ENCODE measurements at places on chromosomes 7 and 10.

DNA sequence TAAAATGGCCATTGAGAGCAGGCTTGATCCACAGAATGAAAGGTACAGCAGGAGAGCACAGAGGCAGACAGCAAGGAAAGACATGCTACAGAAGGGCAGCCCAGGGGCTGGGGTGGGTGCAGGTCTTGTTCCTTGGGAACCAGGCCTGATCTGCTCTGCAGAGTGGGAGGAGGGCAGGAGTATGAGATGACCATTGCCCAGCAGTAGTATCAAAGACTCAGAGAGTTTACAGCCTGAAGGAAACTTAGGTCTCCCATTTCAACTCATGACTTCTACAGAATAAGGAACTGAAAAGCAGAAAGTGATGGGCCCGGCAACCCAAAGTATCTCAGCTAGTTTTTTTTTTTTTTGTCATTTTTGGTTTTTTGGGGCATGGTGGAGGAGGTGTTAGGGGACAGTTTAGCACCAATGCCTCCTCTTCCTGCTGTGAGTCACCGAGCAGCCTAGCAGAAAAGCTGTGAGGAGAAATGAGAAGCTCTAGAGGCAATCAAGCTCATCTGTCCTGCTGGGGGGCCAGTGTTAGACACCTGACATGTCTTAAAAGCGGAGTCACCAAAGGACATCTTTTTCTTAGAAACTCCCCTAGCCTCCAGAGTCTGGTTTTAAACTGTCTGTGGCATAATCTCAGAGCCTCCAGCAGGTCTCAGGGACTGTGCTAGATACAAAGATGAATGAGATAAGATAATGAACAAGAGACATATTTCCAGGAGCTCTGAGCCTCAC is 34.3 kb upstream of the HERPUD2 start:
- peak; percentile 95 for DNase-seq

- DNase-seq = no peak
These were observed 90.8 kb downstream of the FOXL3 start for GRCh38 chr7:380711-381210.

GRCh38 chr7:57404967-57405421 is 45.0 kb upstream of the ZNF716 start:
- DNase-seq = no peak

DNA sequence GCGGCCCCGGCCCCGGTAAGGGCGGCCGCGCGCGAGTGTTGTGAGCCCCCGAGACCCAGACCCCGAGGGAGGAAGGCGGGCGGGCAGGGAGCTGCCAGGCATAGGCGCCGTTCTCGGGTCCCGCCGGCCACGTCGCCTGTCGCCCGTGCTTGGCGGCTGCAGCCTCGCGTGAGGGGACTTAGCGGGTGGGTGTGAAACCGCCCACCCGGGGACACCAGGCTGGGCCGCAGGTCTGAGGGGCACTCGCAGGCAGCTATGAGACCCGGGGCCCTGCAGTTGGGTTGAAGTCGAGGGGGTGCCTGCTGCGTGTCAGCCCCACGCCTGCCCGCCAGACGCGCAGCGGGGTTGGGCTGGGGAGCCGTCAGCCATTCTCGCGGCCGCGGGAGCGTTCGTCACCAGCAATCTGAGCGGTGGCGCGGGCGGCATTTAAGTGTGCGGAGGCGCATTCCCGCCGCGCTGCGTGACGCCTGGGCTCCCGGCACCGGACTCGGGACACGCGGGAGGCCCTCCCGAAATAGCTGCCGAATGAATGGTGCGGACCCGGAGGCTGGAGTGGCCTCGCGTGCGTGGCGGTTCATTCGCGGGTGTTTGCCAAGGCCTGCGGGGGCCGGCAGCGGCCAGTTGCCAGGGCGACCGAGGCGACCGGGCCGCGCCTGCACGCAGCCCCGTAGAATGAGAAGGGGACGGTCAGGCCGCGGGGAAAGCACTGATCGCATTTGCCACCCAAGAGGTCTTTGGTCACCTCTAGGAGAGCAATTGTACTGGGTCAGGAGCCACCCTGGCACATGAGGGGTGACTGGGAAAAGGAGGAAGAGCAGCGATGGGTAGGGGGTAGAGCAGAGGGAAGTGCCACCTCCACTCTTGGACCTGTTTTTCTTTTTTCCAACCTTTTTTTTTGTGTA is 750 bp downstream of the ZNF398 start:
- no peak for DNase-seq

DNA sequence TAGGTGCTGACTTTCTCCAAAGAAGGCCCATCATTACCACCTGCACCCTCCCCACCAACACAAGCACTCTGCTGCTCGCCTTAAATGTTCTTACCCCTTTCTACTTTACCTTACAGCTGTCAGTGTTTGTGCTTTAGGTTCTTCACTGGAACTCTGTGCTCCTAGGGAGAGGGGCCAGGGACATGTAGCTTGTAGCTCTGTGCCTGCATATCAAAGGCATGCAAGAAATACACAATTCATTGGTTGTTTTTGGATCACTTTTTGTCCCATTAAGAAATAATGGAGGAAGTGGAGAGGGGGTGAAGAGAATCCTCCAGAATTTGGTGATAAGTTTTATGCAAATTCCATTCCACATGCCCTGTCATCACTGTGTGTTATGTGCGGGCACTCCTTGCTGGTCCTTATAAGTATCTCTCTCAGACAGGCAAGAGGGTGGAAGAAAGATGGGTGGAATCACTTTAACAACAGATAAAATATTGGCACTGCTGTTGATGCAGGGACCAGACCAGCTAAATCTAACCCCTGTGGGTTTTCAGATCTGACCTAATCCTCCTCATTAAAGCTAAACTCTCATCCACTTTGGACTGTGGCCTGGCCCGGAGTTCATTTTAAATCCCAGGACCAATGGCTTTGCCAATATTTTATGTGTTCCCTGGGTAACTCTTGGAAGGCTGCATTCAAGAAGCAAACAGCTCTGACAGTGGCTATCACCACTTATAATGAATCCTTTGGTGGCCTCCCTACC is 375.8 kb upstream of the NFE2L3 start:
- no peak for DNase-seq

All from GM12864 (cell line).